ENCODE measurements at places on chromosomes 7 and 10.

GRCh38 chr10:69897432-69897831 lies 95.7 kb downstream of the COL13A1 start:
- DNase-seq: no peak

- no peak for DNase-seq
These were observed 44.0 kb downstream of the OAT start for GRCh38 chr10:124374535-124375352.

- no peak for DNase-seq
These were observed 12.9 kb downstream of the BHLHA15 start for GRCh38 chr7:98223898-98224700.

- DNase-seq: no peak
These were observed 124.2 kb upstream of the MKLN1 start for GRCh38 chr7:131203291-131203976.
